ENCODE measurements at places on chromosomes 11 and 22.

DNA sequence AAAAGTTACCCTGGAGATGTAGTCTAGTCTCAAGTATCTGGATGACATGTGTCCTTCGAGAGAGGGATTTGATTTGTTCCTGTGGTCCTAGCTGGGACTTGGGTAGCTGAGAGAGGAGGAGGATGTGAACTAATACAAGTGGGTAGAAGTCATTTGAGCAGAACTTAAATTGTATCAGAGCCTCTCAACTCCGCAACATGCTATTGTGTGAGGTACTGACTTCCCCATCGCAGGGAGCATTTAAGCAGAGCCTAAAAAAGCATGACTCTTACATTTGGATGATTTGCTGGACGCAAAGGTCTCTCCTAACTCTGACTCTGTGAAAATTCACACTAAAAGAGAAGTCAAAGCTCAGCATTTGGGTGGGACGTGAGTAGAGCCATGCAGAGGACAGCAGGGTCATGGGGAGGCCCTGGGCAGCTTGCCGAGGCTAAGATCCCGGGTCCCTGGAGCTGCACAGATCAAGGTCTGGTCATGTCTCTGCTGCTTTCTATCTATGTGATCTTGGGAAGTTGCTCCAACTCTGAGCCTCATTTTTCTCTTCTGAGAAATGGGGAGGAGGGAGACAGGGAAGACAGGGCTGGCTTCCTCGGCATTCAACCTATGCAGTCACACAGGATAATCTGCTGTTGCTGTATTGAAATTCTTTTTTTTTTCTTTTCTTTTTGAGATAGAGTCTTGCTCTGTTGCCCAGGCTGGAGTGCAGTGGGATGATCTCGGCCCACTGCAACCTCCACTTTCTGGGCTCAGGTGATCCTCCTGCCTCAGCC lies 44.9 kb downstream of the CD82 start:
- no peak for DNase-seq

DNA sequence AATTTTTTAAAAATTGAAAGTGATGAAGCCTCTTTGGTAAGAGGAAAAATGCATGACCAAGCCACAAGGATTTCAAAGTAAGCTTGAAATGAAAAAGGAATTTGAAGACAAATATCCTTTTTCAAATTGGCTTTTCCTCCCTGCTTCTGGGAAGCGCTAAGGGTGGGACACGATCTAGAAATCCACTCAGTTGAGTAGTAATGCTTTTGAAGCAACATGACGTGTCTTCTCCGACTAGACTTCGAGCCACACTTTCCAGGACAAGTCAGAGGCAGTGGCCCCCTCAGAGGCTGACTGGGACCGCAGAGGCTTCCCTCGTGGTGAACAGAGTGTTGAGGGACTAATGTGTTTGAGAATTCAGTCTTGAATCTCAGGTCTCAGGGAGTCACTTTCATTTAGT lies 39.8 kb downstream of the KREMEN1 start:
- no peak for DNase-seq

DNA sequence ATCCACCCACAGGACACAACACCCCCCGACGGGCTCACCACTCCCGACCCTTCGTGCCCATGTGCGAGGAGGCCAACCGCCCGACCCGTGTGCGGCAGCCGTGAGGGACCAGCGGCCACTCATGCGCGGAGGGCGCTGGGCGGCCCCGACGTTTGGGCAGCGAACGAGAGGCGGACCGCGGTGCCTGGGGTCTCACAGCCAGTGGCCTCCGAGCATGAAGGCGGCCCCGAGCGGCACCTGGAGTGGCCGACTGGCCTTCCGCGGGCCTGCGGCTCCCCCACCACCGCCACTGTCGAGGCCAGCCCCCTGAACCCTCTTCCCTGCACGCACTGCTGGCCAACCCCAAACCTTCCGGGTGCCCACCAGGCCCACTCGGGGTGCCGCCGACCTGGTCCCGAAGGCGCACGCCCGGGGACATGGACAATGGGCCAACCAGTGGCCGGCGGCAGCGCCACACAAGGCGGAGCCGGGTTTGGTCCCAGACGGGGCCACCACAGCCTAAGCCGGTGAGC lies 4274.9 kb upstream of the OR11H1 start:
- no peak for DNase-seq

- DNase-seq = no peak
Observed at GRCh38 chr22:32697331-32697995, 104.0 kb upstream of the TIMP3 start.

- DNase-seq = no peak
Observed at GRCh38 chr22:29004647-29005371, 56.8 kb downstream of the C22orf31 start.

GRCh38 chr11:94926271-94926625 lies 47.1 kb downstream of the CWC15 start:
- DNase-seq = no peak

- DNase-seq = no peak
Observed at GRCh38 chr11:134132808-134133207, 63.9 kb downstream of the JAM3 start.

DNA sequence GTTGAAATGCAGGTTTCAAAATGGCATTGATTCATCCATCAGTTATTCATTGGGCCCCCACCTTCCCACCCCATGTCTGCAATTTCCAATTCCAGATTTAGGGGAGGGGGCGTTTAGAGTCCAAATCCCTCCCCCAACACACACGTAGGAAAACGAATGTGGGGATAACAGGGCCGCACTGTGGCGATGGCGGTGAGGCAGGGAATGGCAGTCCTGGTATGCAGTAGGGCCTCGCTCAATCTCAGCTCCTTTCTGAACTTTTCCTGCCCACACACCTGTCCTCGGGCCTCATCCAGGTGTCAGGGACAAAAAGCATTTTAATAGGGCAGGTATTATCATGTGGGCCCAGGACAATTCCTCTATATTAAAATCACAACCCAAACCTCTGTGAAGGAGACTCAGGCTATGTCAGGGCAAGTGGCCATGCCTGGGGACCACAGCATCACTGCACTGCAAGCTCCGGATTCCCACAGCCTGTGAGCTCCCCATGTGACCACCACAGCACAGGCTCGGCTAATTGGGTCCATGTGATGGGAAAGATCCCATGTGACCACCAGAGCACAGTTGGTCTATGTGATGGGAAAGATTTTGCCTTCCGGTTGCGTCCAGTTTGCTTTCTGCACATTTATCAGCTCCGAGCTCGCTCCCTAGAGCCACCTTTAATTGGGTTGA lies 44.5 kb downstream of the RTL6 start:
- DNase-seq = no peak

GRCh38 chr11:94046796-94047195 lies 25.6 kb downstream of the HEPHL1 start:
- DNase-seq = no peak

DNA sequence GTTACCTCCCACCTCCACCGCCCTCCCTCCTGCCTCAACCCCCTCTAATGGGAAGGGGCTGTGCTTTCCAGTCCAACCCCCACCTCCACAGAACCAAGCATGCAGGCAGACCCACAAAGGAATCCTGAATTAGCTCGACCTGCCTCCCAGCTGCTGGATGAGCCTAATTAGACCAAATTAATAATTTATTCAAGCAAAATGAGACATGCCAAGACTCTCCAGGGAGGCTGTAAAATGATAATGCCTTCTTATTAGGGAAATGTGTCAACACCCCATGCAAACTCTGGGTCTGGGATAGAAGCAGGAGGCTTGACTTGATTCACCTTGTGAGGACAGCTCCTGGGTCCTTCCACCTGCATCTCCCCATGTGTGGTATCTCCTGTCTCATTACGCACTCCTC lies 59.4 kb upstream of the HMGXB4 start:
- DNase-seq = no peak

GRCh38 chr11:76805206-76805913 lies 22.2 kb downstream of the TSKU start:
- DNase-seq = peak; percentile 14

DNA sequence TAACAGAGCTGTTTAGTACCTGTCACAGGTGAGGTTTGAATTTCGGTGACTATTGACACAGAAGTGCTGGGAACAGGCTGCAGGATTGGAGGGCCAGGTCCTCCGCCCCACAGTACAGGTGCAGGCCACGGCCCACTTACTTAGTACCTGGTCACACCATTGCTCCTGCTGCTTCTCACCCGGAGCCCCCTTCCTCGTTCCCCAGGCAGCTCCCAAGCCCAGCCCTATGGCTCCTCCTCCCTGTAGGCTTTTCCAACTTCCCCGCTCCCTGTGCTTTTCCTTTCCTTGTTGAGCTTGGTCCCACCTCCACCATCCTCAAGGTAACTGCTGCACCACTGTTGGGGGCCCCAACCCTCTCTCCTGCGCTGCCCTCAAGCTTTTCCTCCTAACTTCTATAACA lies 27.9 kb upstream of the ANO1 start:
- DNase-seq = no peak

DNA sequence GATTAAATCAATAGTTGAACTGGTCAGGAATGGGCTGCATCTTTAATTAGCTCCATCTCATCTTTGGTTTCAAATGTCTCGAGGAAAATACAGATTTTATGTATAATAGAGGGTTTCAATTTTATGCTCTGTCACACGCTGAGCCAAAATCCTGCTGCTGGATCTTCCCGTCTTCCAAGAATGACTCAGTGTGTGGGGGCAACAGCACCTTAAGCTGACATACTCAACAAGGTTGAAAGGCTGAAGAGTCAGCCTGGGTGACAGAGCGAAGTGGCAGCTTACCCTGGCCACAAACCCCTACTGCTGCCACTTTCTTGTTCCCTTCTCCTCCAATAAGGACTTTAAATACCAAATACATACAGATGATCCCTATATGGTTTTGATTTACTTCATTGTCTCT lies 9.0 kb upstream of the PCF11 start:
- no peak for DNase-seq

DNA sequence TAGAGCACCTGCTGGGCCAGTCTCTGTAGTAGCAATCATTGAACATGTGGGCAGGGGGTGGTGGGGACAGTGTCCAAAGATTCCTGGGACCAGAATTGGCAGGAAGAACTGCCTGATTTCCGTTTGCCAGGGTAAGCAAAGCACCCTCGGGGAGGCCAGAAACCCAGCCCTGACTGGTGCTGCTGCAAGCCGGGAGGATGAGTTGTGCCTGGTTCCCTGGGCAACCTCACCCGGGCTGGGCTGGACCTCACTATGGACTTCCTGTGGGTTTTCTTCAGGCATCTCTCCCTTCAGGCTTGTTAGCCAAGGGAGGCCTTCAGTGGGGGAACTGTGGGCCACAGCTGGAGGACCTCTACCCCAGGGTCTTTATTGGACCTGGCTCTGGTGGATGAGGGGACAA lies 8.0 kb upstream of the POU2F3 start:
- no peak for DNase-seq

- no peak for DNase-seq
Observed at GRCh38 chr11:112268406-112268805, 7.7 kb upstream of the PLET1 start.

GRCh38 chr11:38791346-38791961 lies 2193.4 kb upstream of the RAG2 start:
- DNase-seq = no peak

- no peak for DNase-seq
Observed at GRCh38 chr11:102757823-102758549, 22.4 kb downstream of the MMP10 start.

GRCh38 chr11:44563711-44564110 lies 1.8 kb upstream of the CD82 start:
- no peak for DNase-seq

DNA sequence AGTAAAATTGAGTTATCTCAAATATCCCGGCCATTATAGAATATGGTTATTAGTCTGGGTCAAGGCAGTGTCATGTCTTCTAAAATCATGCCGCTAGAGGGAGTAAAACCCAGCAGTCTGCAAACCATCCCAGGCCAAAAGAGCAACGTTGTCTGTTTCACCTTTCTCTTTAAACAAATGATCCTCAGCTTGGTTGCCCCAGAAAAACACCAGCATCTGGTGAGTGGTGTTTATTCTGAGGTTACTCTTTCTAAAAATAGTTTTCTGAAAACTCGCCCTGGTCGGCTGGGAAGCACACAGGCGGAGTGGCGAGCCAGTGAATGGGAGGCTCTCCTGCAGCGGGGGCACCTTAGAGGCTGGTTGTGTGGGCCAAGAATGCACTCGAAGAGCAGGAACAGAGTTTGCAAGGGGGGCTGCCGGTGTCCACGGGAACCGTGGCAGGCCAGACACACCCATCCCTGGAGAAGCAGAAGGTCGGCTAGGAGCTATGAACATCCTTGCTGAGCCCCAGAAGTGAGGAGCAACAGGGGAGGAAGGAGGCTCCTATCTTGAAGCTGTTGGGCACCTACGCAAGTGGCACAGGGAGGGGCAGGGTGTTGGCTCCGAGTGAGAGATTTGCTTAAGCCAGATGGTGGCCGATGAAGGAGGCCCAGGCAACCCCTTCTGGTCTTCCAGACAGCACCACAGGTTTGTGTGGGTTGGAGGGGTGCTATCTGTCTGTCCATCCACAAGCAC lies 297.1 kb downstream of the ETS1 start:
- DNase-seq = peak; percentile 61

DNA sequence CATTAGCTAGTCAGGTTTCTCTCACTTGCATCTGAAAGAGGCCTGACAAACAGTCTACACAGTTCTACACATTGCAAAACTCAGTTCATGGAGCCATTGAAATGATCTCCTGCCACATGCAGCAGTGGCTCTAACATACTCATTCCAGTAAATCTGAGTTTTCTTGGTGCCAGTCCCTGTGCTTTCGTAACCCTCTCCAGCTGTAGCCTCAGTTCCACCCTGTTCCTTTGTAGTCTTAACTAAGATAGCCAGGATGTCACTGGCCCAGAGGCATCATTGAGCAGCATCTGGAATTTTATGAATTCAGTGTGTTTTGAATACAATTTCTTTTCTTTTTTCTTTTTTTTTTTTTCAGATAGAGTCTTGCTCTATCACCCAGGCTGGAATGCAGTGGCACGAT lies 37.4 kb upstream of the ZBED5 start:
- no peak for DNase-seq

DNA sequence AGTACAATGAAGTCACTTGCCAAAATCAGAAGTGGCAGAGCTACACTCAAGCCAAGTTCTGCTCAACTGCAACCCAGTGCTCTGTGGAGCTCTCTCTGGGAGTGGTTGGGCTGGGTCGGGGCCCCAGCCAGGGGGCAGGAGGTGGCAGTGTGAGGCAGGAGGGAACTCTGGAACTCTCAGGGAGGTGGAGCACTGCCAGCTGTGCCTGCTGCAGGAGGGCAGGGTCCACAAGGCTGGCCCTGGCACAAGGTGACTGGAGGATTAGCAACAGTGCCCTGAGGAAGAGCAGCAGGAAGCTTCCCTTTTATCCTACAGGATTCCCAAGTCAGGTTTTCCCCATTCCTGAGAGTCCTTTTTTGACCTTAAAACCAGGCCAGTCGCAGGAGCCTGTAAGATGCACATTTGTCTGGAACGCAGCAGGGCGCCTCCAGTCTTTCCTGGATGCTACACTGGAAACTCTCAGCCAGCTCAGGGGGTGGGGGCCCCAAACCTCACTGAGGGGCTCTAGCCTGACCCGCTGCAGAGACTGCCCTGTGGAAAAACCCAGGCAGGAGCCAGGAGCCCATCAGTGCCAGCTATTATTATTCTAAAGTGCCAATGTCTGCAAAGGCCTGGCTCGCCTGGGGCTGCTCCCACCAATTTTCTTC lies 31.8 kb downstream of the DKK3 start:
- no peak for DNase-seq

DNA sequence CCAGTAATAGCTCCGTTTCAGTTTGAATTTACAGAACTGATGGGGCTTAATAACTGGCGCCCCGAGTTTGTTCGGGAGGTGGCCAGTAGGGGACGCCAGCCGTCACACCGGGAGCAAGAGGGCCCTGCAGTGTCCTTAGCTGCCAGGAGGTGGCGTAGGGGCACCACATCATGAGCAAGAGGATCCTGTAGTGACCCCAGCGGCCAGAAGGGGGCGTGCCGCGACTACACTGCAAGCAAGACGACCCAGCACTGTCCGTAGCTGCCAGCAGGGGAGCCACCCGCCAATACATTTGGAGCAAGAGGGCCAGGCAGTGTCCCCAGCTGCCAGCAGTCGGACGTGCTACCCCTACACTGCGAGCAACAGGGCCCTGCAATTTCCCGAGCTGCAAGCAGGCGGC lies 663.7 kb upstream of the B3GAT1 start:
- DNase-seq = peak; percentile 20
